Hematopoietic multipotent progenitor cell treated with erythropoietin and hydrocortisone succinate and interleukin-3 and kit ligand, for 6 days (in vitro differentiated cells): ENCODE measurements at places on chromosomes 5 and 9.

- DNase-seq: no peak
Observed at GRCh38 chr5:178984145-178985072, 10.7 kb downstream of the GRM6 start.

GRCh38 chr5:153429761-153430380, 60.6 kb upstream of the GRIA1 start:
- no peak for DNase-seq

DNA sequence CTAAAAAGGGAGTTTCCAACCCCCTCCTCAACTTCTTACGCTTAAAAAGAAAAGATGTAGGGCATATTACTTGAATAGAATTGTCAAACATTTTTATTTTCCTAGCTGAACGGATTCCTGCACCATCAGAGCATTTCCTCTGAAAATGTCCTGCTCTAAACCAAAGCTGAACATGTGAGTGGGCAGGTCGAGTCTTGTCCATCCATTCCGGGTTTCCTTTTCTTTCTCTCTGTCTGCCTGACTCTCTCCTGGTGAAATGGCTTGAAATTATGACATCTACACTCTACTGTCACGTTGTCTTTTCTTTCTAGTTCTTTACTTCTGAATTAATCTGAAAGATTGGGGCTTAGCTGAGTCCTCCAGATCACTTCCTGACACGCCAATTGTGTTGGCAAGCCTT, 39.2 kb upstream of the PTPN3 start:
- no peak for DNase-seq

DNA sequence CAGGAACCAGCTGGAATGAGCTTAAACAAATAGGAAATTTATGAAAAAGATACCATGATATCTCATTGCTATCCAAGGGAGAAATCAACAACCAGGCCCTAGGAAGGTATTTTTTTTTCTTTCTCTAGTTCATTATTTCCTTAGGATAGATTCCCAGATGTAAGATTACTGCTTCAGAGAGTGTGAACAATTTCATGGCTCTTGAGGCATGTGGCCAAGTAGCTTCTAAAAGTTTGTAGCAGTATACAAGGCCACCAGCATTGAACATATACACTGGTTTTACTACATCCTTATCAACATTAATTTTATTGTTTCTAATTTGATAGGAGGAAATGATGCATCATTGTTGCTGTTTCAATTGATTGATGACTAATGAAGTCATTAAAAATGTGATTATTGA, 201.2 kb downstream of the SREK1 start:
- no peak for DNase-seq

- DNase-seq: no peak
Observed at GRCh38 chr9:124140941-124141568, 116.7 kb upstream of the NEK6 start.

DNA sequence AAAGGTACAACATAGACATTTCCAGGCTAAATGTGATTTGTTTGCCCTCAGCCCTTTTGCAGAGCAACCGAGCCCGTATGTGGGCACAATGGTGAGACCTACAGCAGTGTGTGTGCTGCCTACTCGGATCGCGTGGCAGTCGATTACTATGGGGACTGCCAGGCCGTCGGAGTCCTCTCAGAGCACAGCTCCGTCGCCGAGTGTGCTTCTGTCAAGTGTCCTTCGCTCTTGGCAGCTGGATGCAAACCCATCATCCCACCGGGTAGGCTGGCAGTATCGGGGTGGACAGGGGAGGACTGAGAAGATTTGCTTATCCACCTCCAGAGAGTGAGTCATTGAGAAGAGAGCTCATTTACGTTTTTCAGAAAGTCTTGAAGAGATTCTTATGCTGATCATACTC, 17.8 kb upstream of the GLIPR2 start:
- DNase-seq: no peak

- no peak for DNase-seq
Observed at GRCh38 chr9:76366275-76366674, 28.0 kb downstream of the RFK start.

DNA sequence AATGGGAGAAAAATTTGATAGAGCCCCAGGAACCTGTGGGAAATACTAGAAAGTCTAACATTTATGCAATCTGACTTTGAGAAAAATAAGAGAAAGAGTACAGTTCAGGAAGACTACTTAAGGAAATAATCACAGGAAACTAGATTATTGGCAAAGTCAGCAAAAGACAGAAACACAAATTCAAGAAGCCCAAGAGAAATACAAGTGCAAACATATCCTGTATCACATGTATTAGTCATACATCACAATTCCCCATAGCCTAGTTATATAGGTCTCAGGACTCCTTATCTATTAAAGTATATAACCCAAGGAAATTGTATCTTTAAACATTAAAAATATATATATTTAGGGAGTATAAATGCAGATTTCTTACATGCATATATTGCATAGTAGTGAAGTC, 100.8 kb downstream of the HOMER1 start:
- no peak for DNase-seq

DNA sequence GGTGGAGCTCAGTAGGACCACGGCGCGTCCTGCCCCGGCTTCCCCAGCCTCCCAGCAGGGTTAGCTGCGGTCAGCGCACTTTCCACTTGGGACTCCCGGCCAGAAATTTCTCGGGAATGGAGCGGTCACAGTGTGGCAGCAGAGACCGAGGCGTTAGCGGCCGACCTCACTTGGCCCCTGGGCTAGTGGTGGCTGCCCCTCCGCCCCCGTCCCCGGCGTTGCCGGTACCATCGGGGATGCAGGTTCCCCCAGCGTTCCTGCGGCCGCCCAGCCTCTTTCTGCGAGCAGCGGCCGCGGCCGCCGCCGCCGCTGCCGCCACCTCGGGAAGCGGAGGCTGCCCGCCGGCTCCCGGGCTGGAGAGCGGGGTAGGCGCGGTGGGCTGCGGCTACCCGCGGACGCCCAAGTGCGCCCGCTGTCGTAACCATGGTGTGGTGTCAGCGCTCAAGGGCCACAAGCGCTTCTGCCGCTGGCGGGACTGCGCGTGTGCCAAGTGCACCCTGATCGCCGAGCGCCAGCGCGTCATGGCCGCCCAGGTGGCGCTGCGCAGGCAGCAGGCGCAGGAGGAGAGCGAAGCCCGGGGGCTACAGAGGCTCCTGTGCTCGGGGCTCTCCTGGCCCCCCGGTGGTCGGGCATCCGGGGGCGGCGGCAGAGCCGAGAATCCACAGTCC, 460 bp downstream of the DMRTA1 start:
- DNase-seq: peak; percentile 49

DNA sequence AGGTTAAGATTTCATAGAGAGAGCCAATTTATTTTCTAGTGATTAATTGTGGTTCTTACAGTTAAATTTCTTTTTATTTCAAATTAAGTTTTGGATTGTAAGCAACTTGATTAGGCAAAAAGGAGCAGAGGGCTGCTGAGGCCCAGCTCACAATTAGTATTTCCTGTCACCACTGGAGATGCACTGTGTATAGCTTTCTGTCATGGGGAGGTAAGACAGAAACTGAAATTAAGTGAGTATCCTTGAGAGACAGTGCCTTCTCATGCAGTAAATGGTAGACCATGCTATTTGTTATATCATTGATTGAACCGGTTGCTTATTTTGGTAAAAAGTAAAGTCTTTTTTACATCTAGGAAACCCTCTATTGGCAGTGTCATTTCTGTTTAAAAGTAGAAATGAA, 190.7 kb downstream of the CCDC171 start:
- DNase-seq: no peak
